ENCODE measurements at places on chromosomes 12 and 14.

GRCh38 chr12:132520421-132521199 lies 30.7 kb downstream of the FBRSL1 start:
- DNase-seq, result no peak

DNA sequence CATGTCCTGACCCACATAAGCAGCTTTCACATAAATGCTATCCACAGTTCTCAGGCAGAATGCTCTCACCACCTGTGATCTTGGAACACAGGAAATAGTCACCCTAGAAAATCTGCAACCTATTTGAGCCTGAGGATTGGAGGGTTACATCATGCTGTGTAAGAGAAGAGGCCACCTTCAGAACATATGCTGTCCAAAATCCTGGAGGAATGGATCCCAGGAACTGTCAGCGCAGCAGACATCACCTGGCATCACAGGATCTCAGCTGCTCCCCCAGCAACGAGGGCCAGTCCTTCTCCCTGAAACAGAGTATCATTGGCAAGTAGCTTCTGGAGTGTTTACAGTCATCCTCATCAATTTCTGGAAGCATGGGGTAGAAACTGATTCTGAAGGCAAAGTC lies 63.2 kb upstream of the LTA4H start:
- DNase-seq, result no peak

- no peak for DNase-seq
Measured at GRCh38 chr12:112153893-112154219, 28.5 kb downstream of the TRAFD1 start.

DNA sequence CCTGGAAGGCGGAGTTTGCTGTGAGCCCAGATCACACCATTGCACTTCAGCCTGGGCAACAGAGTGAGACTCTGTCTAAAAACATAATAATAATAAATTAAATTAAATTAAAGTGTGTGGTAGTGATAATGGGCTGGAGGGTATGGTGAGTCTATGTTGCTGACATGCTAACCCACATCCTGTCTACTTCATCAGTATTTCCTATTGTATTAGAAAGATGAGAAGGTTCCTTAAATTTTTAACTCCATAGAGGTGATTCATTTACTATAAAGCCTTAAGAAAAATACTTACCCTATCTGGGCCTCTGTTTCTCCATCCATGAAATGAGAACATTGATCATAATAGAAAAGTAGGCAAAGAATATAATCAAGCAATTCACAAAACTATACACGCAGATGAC lies 280.5 kb downstream of the FBXL14 start:
- no peak for DNase-seq

- no peak for DNase-seq
Measured at GRCh38 chr12:83067981-83068380, 381.3 kb downstream of the TMTC2 start.

DNA sequence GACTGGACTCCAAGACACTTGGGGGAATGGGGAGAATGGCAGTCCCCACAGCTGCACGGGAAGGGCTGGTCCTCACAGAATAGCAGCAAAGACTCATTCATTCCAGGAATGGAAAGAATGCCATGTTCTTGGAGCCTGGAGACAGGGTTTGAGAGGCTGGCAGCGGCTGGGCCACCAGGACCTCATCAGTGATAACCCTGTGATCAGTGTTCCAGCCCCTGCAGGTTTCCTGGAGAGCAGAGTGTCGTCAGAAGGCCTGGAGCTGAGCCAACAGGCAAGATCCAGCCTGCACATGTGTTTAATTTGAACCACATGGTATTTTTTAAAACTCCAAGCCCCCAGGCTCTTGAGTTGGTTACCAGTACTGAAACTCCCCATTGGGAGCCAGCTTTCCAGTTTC lies 11.3 kb downstream of the BDKRB1 start:
- DNase-seq, result no peak

DNA sequence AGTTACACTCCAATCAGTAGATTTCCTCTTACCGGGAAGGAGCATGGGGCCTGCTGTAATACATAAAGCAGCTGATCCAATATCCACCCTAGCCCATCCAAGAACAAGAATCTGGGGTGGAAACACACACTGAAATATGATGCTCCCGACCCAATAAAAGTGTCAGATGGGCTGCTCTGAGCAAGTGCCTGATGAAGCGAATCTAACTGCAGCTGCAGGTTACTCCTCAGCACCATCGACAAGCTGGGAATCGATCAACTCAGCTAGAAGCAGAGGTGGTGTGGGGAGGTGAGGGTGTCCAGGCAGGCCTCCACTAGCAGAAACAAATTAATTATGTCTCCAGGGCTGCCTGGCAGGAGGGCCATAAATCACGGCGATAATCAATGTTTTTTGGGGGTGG lies 64.0 kb upstream of the WSCD2 start:
- no peak for DNase-seq

GRCh38 chr14:63899953-63900352 lies 47.1 kb downstream of the SYNE2 start:
- no peak for DNase-seq

DNA sequence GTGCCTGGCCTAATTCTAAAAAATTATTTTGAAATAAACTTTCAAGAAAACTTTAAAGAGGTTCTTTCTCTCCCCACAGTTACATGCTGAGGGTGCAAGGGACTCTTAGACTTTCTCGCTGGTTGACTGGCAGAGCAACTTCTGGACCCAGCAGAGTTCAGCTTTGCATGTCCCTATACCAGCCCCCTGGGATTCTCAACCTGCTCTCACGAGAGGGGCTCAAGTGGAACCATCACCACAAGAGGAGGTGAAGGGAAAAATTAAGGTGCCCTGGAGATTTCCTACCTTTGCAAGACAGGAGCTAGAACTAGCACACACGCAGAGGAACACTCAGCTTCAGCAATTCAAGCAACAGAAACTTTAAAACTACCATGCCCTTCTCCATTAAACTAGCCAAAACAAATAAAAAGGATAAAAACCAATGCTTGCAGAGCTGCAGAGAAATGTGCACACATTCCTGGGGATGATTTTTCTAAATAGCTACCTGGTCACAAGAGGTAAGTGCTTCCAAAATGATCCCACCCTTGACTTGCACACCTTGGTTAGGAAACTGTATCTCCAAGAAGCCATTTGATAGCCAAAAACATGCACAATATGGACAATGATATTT lies 2.5 kb downstream of the HVCN1 start:
- DNase-seq, result no peak

GRCh38 chr14:87705439-87705896 lies 287.5 kb downstream of the GALC start:
- DNase-seq, result no peak

- no peak for DNase-seq
Measured at GRCh38 chr12:32895688-32896431, 717 bp downstream of the PKP2 start.

- DNase-seq, result no peak
Measured at GRCh38 chr14:64550621-64551333, 1.0 kb downstream of the PPP1R36 start.

GRCh38 chr14:21796916-21797315 lies 123.3 kb upstream of the OR4E1 start:
- no peak for DNase-seq

DNA sequence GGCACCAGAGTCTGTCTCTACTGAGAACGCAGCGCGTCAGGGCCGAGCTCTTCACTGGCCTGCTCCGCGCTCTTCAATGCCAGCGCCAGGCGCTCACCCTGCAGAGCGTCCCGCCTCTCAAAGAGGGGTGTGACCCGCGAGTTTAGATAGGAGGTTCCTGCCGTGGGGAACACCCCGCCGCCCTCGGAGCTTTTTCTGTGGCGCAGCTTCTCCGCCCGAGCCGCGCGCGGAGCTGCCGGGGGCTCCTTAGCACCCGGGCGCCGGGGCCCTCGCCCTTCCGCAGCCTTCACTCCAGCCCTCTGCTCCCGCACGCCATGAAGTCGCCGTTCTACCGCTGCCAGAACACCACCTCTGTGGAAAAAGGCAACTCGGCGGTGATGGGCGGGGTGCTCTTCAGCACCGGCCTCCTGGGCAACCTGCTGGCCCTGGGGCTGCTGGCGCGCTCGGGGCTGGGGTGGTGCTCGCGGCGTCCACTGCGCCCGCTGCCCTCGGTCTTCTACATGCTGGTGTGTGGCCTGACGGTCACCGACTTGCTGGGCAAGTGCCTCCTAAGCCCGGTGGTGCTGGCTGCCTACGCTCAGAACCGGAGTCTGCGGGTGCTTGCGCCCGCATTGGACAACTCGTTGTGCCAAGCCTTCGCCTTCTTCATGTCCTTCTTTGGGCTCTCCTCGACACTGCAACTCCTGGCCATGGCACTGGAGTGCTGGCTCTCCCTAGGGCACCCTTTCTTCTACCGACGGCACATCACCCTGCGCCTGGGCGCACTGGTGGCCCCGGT lies at the start of gene PTGDR:
TSS of gene PTGDR (plus strand) at position 198 of the 778 bp plus-strand sequence. CDS start at position 315, 117 bp downstream.
- no peak for DNase-seq

GRCh38 chr14:93960108-93960475 lies 16.3 kb downstream of the ASB2 start:
- DNase-seq, result no peak

GRCh38 chr14:105143451-105144025 lies 25.0 kb downstream of the JAG2 start:
- no peak for DNase-seq

- DNase-seq, result no peak
Measured at GRCh38 chr14:32774214-32774613, 164.5 kb upstream of the NPAS3 start.

- no peak for DNase-seq
Measured at GRCh38 chr12:53107122-53107521, 3.8 kb downstream of the SOAT2 start.

DNA sequence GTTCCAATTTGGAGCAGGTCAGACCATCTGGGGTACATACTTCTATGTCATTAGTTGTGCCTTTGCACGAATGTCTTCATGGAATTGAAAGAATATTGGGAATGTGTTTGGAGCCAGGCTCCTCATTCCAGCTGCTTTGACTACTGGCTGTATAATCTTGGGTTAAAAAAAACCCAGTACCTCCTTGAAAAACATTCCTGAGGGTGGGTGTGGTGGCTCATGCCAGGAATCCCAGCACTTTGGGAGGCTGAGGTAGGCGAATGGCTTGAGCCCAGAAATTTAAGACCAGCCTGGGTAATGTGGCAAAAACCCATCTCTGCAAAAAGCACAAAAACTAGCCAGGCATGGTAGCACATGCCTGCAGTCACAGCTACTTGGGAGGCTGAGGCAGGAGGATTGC lies 125.6 kb downstream of the TTC8 start:
- DNase-seq, result no peak
